EL (cell line): ENCODE measurements at places on chromosomes 4 and X.
A peak's percentile ranks its signal among the peaks of the same experiment; 100 is the strongest.

DNA sequence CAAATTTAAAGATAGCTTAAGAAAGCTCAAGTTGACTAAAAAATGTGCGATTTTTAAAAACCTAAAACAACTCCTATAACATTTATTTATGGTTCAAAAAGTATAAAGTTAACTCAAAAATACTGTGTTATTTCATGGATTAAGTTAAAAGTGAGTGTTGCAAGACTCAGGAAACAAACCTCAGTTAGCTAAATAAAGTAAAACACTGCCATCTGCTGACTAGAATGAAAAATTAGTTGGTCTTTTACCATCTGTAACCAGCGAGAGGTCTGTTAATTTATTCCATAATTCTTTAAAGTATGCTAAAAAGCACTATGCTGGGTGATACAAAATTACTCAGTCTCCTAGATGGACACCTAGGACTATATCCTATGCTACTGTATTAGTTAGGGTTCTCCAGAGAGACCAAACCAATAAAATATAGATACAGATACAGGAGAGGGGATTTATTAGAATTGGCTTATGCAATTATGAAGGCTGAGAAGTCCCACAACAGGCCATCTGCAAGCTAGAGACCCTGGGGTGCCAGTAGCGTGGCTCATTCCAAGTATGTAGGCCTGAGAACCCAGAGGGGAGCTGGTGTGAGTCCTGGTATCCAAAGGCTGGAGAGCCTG is 4.9 kb upstream of the WDFY3 start:
- DNase-seq = peak; percentile 53

- no peak for DNase-seq
Measured at GRCh38 chrX:22758807-22759481, 240.8 kb upstream of the DDX53 start.

- DNase-seq = no peak
Measured at GRCh38 chrX:12958461-12958860, 16.4 kb upstream of the TMSB4X start.

DNA sequence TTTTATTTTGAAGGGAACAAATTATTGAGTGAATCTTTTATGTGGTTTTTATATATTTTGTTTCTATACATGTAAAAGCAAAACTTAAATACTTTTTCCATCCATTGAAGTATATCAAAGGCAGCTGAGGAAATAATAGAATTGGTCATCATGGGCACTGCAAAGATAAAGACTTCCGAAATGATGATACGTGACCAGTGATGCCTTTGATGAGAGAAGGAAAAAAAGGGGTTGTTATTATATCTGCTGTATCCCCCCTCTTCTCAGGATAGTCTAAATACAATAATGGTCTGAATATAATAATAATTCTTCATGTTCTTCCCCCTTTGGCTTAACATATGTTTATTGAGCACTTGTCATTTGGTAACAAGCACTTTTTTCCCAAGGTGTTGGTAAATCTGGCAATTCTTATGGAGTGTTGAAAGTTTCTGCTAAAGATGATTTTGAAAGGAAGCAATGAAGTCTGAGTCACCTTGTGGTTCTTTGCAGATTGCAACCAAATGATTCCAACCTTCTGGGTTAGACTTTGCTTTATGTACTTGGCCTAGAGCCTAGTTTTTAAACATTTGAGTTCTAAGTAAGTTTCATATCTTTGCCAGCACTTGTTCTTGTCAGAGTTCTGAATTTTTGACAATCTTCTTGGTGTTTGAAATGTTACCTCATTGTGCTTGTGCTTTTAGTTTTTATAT is 60.8 kb downstream of the USP9X start:
- DNase-seq = peak; percentile 75

DNA sequence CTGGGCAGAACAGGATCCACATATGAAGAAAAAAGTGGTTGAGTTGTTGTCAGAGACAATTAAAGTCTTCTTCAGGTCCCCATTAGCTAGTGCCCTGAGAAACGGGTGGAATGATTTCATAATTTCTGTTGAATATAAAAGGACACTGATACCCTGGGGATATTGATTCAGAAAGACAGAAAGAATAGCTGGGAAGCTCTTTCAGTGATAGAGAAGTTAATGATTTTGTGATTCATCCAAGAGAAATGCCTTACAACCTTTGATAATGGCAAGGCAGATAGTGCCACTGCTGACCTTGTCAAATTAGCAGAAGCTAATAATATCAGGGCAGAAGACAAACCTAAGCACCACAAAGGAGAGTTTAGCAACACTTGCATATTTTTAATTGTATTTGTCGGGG is 37.9 kb downstream of the UNC5C start:
- no peak for DNase-seq

DNA sequence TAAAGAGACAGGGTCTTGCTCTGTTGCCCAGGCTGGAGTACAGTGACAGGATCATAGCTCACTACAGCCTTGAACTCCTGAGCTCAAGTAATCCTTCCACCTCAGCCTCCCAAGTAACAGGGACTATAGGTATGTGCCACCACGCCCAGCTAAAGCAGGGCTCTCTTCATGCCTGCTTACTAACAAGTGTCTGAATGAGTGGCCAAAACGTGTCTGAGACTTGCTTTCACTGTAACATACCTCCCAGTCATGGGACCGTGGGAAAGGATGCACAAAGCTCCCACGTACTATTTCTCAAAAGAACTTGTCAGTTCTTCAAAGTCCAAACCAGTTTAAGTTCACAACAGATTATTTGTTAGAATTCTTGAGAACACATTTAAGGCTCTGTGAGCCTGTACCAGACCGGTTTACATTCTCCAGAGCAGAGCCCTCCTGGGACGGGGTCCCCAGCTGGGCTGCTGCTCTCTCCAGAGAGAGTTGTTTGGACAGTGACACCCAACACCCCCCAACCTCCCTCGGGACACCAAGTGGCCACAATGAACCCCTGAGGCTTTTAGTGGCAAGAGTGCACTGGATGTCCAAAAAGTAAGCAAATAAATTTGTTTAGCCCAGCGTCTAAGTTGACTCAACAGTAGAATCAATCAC is 24.1 kb downstream of the SH3KBP1 start:
- DNase-seq = no peak

GRCh38 chr4:1799387-1800375 is 6.6 kb downstream of the FGFR3 start:
- DNase-seq = no peak

- peak; percentile 33 for DNase-seq
Measured at GRCh38 chr4:110735686-110736085, 112.8 kb upstream of the PITX2 start.

GRCh38 chr4:18917689-18918088 is 896.1 kb upstream of the LCORL start:
- DNase-seq = peak; percentile 90

- DNase-seq = no peak
Measured at GRCh38 chrX:49082271-49082871, 2.7 kb upstream of the WDR45 start.

DNA sequence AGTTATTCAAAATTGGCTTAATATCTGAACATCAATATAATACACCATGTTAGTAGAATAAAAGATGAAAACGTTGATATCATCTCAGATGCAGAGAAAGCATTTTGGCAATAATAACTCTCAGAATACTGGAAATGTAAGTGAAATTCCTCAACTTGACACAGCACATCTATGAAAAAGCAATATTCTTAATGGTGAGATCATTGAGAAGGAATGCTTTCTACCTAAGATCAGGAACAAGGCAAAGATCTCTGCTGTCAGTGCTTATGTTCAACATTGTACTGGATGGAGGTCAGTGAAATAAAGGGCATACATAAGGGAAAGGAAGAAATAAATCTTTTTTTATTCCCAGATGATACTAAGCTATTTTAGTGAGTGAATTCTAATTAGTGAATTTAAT is 40.6 kb downstream of the MRPL1 start:
- no peak for DNase-seq

- no peak for DNase-seq
Measured at GRCh38 chr4:36394352-36394903, 113.0 kb downstream of the DTHD1 start.

GRCh38 chr4:77220828-77221613 is 64.0 kb downstream of the CCNG2 start:
- DNase-seq = no peak

DNA sequence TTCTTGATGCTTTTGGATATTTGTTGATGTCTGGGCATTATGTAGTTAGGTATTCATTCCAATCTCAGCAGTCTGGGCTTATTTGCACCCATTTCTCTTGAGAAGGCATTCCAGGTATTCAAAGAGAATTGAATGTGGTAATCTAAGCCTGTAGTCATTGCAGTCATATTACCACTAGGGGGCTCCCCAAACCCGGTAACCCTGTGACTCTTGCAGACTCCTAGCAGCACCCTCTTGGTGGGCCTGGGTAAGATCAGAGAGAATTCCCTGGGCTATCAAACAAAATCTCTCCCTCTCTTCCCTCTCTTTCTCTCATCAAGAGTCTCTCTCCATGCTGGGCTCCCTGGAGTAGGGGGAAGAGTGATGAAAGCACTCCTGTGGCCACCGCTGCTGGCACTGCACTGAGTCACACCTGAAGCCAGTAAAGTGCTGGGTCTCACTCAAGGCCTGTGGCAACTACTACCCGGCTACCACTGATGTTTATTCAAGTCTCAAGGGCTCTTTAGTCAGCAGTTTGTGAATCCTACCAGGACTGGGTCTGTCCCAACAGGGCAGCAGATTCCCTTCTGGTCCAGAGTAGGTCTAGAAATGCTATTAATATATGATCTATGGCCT is 187.7 kb upstream of the NUDT10 start:
- DNase-seq = peak; percentile 12

GRCh38 chrX:2272337-2272736 is 228.4 kb downstream of the DHRSX start:
- no peak for DNase-seq

- DNase-seq = no peak
Measured at GRCh38 chrX:132590350-132591026, 101.7 kb upstream of the MBNL3 start.

DNA sequence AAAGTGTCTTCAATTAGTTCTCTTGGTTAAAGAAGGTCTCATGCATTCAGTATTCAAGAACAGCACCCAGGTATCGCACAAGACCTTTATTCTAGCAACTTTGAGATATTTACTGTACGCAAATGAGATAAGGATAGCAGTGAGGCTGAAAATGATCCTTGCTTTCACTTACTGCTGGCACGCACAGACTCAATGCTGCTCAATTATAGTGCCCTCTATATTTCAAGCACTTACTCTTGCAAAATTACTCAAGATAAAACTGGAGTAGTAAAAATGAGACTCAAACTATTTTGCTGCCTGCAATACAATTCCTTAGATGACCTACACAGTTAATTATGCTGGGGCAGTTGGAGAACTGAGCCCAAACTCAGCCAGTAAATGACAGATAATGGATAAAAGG is 60.9 kb downstream of the ADGRA3 start:
- no peak for DNase-seq

GRCh38 chrX:129965166-129965565 is 17.3 kb upstream of the BCORL1 start:
- no peak for DNase-seq

DNA sequence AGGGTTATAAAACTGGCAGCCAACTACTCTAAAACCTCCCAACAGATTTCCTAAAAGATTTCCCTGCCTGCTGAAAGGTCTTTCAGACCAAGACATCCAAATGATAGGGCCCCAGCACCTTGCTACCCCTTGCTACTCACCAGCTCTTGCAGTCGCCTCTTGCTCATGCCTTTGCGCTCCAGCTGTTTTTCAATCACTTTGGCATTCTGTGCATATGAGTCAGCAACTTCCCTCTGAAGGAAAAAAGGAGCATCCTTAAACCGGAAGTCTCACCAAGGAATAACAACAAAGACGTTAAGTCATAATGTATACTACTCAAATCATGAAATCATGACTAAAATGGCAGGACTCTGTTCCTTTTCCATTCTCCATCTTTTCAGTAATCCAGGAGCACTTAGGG is 24.0 kb downstream of the STEEP1 start:
- DNase-seq = peak; percentile 81

DNA sequence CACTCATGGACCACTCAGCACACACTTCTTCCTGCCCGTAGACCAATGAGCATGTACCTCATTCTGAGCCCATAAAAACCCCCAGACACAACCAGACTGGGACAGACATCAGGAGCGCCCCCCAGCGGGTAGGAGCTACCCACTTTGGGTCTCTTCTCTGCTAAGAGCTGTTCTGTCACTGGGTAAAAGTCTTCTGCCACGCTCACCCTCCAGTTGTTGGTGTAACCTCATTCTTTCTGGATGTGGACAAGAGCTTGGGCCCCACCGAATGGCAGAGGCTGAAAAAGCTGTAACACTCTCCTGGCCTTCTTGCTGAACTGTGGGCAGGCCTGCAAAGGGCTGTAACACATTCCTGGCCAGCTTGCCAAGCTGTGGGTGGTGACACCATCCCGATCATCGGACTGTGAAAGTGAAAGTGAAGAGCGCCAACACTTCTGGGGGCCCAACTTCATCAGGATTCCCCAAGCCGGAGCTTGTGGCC is 137.6 kb downstream of the TECRL start:
- DNase-seq = no peak

DNA sequence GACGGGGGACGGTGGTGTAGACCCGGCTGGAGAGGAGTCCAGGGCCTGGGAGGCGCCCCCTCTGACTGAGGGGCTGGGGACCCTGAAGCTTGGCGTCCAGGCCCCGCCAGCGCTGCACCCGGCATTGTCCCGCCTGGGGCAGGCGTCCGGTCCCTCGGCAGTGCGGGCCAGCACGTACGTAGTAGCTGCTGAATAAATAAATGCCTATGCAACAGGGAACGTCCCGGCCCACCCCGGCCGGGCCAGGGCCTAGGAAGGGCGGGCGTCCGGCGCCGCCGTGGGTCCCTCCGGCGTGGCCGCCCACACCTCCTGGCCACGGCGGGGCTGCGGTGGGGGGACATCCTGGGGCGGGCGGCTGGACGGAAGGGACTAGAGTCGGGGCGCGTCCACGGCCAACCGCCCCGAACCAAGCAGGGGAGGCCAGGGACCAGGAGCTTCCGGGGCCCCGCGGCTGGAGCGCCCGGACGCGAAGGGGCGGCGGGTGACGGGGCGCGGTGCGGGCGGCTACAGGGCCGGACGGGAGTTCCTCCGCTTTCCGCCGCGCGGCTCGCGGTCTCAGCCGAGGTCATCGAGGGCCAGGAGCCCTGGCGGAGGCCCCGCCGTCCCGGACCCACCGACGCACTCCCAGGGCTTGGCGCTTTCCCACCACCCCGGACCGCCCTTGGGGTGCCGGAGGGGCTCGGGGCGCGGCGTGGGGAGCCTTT is 886 bp upstream of the WWC2 start:
- DNase-seq = peak; percentile 69

DNA sequence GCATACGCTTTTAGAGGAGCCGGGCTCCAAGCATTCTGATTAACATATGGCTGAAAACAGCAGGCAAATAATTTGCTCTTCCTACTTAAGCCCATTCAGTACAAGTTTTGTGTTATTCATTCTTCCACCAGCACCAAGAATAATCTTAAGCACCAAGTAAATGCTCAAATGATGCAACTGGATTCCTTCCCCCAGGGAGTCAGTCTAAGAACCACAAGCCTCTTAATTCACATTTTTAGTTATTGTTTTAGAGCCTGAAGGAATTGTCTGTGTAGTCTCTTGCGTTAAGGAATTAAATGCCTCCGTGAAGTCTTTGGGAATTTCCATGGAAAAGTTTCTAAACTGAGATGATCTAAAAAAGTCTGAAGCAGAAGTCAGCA is 61.5 kb upstream of the MAGEB2 start:
- no peak for DNase-seq
